ENCODE measurements at places on chromosomes 16 and 17.

DNA sequence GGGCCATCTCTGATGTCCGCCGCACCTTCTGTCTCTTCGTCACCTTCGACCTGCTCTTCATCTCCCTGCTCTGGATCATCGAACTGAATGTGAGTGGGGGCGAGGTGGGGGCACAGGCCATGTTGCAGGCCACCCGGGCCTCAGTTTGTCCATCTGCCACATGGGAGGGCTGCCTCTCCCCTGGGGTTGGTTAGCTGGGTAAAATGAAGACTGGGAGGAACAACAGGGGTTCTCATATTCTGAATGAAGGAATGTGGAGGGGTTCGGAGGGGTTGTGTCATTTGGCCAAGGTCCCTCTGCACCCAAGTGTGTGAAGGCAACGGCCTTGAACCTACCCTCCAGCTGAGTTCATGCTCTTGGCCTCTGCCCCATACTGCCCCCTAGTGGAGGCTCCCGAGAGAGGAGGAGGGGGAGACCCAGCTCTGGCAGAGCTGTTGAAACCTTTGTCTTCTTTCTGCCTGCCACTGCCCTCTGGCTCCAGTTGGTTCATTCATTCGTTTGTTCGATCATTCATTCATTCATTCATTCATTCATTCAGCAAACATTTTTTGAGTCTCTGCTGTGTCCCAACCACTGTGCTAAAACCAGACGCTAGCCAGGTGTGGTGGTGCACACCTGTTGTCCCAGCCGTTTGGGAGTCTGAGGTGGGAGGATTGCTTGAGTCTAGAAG, 11.4 kb upstream of the TCAP start:
- H3K4me3 ChIP-seq, result no peak overlapping the region
- no peaks in the 10 kb centered on the region for H3K27me3 ChIP-seq
- no peaks in the 10 kb centered on the region for H3K36me3 ChIP-seq
- H3K27ac ChIP-seq, result no peak overlapping the region
- DNase-seq, result peak; percentile 54
- H3K4me1 ChIP-seq, result peaks cover 6% of the 10 kb centered on the region

GRCh38 chr16:53629151-53629550, 74.5 kb downstream of the RPGRIP1L start:
- H3K36me3 ChIP-seq, result no peaks in the 10 kb centered on the region
- H3K4me1 ChIP-seq, result no peaks in the 10 kb centered on the region
- no peak for DNase-seq
- H3K4me3 ChIP-seq, result no peak overlapping the region
- H3K27ac ChIP-seq, result no peak overlapping the region
- no peaks in the 10 kb centered on the region for H3K27me3 ChIP-seq

DNA sequence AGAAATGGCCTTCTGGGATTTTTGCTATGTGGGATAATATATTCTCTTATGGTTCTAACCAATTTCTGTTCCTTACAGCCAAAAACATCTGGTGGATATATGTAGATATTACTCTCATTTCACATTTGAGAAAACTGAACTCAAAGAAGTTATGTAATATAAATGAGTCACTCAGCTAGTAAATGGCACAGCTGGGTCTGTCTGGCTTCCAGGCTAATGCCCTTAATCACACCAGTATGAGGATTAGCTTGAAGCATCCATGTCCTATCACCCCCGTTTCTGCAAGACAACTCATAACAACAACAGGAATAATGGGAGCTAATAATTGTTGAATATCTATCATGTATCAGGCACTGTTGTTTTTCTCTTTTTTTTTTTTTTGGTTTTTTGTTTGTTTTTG, 34.4 kb upstream of the USP7 start:
- H3K4me3 ChIP-seq, result no peak overlapping the region
- H3K4me1 ChIP-seq, result no peaks in the 10 kb centered on the region
- no peak for DNase-seq
- H3K36me3 ChIP-seq, result no peaks in the 10 kb centered on the region
- H3K27me3 ChIP-seq, result no peaks in the 10 kb centered on the region

DNA sequence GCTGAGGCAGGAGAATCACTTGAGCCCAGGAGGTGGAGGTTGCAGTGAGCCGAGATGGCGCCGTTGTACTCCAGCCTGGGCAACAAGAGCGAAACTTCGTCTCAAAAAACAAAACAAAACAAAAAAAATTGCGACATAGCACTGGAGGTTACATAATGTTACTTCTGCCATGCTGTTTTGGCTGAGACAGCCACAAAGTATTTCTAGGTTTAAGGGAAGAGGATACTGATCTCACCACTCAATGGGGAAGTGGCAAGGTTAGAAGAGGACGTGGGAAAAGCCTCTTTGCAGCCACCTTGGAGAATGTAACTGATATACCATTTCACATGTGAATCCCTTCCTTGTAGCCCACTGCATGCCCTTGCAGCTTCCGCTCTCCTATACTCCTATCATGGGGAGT, 131.2 kb upstream of the NLRP1 start:
- no peaks in the 10 kb centered on the region for H3K27me3 ChIP-seq
- no peak overlapping the region for H3K27ac ChIP-seq
- H3K4me3 ChIP-seq, result no peak overlapping the region
- H3K4me1 ChIP-seq, result no peaks in the 10 kb centered on the region
- DNase-seq, result no peak

DNA sequence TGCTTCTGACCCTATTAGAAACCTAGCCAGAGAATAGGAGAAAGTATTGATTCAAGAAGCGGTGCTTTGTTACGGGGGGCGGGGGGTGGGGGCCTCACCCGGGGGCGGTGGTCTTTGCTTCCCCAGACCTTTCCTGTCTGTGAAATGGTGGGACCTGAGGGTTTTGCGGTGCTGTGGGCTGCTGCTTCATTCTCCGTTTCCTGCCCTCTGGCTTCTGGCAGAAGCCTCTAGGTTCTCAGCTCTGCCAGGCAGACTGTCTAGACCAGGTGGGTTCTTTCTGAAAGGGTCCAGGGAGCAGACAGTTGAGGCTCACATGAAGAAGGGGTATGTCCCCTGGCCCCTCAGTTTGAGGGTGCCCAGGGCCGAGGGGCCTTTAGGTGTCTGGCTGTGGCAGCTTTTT, 14.0 kb downstream of the GSE1 start:
- no peak overlapping the region for H3K27ac ChIP-seq
- peaks cover 40% of the 10 kb centered on the region for H3K4me1 ChIP-seq
- H3K27me3 ChIP-seq, result no peaks in the 10 kb centered on the region
- no peak for DNase-seq
- H3K4me3 ChIP-seq, result no peak overlapping the region

GRCh38 chr17:17888821-17889220, 52.0 kb upstream of the SREBF1 start:
- H3K27ac ChIP-seq, result peak overlapping the region; percentile 34
- H3K27me3 ChIP-seq, result no peaks in the 10 kb centered on the region
- H3K4me1 ChIP-seq, result peaks cover 56% of the 10 kb centered on the region
- no peak overlapping the region for H3K4me3 ChIP-seq
- no peaks in the 10 kb centered on the region for H3K36me3 ChIP-seq

- no peak overlapping the region for H3K4me3 ChIP-seq
- H3K4me1 ChIP-seq, result no peaks in the 10 kb centered on the region
- H3K27me3 ChIP-seq, result no peaks in the 10 kb centered on the region
- no peaks in the 10 kb centered on the region for H3K36me3 ChIP-seq
These were observed 406.0 kb upstream of the MAF start for GRCh38 chr16:80006241-80007215.

- peaks cover 8% of the 10 kb centered on the region for H3K4me1 ChIP-seq
- H3K27me3 ChIP-seq, result no peaks in the 10 kb centered on the region
- peak overlapping the region; percentile 90 for H3K27ac ChIP-seq
- H3K36me3 ChIP-seq, result no peaks in the 10 kb centered on the region
- H3K4me3 ChIP-seq, result peak overlapping the region; percentile 97
- peak; percentile 50 for DNase-seq
These were observed 698 bp downstream of the UBE2G1 start for GRCh38 chr17:4365628-4366326.

All from thyroid gland (tissue), 4 donors.